ENCODE measurements at places on chromosomes 7 and 10.

- DNase-seq: no peak
These were observed 27.5 kb downstream of the PTPRE start for GRCh38 chr10:127934383-127934782.

GRCh38 chr7:41420421-41420820 is 282.5 kb downstream of the INHBA start:
- DNase-seq: no peak

- peak; percentile 53 for DNase-seq
These were observed 44.1 kb downstream of the SFTPD start for GRCh38 chr10:79904671-79905321.

DNA sequence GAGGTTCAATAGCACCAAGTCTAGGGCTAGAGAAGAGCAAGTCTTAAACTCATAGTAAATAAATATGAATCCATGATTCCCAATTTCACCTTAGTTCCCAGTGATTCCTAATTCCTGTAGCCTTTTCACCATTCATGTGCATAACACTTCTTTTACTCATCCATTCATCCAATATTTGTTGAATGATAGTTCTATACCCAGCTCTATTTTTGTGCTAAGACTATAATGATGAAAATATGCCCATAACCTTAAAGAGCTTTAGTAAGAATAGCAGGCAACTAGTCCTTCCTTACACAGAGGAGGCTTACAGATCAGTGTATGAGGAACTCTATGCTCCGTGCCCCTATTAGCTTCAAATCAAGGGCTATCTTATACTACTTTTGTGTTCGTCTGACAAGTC is 280.2 kb upstream of the CHRM2 start:
- no peak for DNase-seq

GRCh38 chr7:90187507-90188050 is 24.0 kb upstream of the STEAP2 start:
- DNase-seq: no peak

GRCh38 chr7:100604976-100605911 is 3.1 kb downstream of the PCOLCE start:
- DNase-seq: no peak

- no peak for DNase-seq
These were observed 37.4 kb upstream of the MEOX2 start for GRCh38 chr7:15723841-15724240.

- no peak for DNase-seq
These were observed 33.7 kb downstream of the ZNF775 start for GRCh38 chr7:150412518-150413488.

DNA sequence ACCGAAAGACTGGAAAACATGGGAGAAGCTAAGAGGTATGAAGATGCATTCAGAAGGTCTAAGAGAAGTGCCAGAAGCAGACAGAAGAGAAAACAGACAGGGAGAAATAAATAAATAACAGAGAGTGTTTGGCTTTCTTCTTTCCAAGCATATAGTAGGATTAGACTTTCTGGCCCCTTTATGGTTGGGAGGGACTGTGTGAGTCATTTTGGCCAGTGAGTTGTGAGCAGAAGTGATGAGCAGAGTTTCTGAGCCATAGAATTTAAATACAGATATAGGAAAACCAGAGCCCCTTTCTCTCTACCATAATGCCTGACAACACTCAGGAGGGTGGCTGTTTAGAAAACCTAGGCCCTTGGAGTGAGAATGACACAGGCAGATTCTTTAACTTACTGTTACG is 171.0 kb downstream of the PPP1R17 start:
- no peak for DNase-seq

DNA sequence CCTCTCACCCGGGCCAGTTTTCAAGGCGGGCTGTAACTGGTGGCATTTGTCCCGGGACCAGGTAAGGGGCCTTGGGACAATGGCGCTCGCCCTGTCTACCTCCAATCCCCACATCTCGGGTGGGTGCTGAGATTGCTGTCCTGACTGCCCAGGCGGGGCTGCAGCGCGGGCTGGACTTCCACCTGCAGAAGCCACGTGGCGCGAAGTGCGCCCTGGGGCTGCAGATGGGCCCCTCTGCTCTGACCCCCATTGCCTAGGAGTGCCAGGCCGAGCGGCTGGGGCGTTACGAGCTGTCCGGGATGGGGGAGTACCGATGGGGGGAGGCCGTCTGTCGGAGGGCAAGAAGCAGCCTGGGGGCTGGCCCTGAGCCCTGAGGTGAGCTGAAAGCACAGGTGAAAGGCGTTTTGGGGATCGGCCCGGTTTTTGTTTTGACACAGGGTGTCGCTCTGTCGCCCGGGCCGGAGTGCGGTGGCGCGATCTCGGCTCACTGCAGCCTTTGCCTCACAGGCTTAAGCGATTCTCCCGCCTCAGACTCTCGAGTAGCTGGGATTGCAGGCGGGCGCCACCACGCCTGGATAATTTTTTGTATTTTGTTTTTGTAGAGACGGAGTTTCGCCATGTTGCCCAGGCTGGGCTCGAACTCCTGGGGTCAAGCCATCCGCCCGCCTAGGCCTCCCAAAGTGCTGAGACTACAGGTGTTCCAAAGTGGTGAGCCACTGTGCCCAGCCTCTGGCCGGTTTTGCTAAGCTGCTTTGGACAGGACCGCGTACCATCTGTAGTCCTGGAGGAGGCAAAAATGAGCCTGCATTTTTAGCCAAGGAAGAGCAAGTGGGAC is at the start of gene SFXN2:
SFXN2 (plus strand) TSS at position 16 of the 835 bp plus-strand sequence. CDS start 12,001 bp downstream, outside the sequence.
- no peak for DNase-seq

DNA sequence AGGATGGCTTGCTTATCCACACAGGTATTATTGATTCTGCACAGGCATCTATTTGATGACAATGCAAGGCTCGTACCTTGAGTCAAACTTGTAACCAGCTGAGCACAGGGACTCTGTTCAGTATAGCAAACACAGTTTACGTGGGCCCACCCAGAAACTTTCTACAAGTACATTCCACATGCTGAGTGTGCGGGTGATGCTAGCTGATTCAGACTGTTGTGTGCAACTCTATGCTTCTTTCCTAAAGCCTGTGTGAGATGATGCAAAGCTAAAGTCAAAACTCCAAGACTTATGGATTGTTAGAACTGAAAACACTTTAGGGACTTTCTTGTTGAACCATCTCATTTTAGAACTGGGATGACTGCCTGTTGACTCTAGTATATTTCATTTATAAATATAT is 21.5 kb upstream of the CALD1 start:
- no peak for DNase-seq

DNA sequence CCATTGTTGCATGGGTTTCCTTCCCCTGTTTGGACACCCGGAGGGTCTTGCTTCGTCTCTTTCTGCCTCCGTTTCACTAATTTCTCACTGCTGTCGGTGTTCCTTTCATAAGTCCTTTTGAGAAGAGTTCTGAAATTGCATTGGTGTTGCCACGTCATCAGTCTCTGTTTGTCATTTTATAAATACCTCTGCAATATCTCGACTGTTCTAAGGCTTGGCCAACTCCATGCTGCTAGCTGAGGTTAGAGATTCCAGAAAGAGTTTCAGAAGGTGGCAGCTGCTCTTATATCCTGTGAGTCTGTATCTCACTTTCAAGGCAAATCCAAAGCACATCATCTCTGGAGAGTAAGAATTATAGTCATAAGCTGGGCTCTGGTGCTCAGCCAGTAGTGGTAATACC is 148.0 kb upstream of the INSYN2A start:
- no peak for DNase-seq

DNA sequence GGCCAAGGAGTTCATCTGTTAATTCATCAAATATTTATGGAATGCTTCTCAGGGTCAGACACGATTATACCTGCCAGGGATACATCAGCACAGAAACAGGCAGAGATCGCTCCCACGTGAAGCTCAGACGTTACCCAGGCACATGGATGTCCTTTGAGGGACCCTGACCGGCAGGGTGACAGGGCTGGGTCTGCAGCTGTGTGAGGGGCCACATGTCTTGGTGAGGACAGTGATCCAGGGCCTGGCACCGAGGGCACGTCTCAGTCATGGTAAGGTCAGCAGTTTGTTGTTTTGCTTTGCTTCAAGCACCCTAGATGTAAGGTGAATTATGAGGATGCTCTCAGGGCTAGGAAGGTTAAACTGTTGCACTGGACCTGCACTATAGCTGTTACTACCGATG is 227.9 kb downstream of the WDR37 start:
- DNase-seq: no peak

DNA sequence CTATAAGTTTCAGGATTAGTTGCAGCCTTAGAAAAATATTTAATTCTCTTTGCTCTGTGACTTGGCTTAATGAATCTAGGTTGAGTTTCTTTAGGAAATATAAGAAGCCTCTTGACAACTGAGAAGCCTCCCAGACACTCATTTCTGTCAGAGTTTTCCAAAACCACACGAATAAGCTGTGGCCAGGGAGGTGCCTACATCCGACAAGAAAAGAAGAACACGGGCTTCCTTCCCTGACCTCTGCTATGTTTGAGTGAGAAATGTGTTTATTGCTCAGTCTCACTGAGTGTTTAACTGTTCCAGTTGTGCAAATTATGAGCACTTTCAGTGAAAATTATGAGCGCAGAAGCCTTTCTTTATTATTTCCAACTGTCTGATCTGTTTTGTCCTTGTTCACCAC is 105.0 kb downstream of the TRIL start:
- DNase-seq: no peak

DNA sequence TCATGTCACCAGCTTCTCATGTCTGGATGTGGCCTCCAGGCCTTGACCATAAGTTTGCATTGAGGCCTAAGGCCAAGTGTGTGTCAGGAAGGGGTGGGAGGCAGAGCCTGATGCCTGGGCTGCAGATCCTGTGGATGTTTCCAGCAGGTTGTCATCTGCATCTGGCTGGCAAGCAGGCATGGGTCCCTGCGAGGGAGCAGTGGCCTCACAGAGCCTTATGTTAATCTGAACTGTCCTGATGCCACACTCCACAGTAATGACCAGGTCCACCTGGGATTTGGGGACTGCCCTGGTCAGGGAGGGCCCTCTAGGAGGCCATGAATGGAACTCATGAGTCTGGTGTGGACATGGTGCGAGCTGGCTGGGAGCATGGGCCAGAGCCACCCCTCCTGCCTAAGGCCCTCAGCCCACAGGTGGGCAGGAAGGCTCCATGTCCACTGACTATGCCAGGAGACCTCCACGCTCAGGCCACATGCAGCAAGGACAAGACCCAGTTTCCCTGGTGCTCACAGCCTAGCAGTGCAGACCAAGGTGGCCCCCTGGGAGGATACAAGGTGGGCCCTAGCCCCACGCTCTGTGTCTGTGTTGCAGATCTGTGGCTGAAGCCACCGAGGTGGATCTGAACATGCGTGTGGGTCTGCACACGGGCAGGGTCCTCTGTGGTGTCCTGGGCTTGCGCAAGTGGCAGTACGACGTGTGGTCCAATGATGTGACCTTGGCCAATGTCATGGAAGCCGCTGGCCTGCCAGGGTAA is 83.1 kb downstream of the ADCY1 start:
- no peak for DNase-seq

DNA sequence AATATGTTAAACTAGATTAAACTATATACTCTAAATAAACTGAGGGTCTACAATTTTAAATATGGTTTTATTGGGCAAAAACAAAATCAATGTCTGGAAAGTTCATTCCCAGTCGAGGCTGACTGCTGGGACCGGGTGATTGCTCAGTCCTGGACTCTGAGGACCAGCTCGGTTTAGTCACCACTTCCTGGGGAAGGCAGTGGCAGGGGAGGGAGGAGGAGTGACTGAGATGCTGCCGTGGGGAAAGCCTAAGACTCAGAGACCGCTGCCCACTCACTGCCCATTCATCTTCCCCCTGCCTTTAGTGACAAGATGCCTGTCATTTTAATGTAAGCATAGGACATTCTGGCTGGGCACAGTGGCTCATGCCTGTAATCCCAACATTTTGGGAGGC is 29.0 kb downstream of the ATOH7 start:
- peak; percentile 10 for DNase-seq

GRCh38 chr10:59898125-59898835 is 8.1 kb downstream of the CCDC6 start:
- DNase-seq: no peak

DNA sequence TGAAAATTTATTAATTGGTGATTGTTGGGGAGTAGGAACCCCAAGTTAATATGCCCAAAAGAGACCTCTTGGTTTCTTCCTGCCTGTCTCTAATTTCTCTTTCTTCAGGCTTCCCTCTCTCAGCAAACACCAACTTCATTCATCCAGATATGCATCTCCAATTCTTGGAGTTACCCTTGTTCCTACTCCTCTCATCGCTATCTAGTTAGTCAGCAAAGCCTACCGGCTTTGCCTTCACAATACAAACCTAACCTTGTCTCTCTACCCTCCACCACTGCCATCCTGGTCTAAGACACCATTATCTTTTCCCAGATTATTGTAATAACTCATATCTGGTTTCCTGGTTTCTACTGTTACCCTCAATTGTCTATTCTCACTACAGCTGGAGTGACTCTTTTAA is 47.9 kb downstream of the MRPL32 start:
- DNase-seq: no peak

GRCh38 chr7:70937424-70937823 is 194.5 kb upstream of the GALNT17 start:
- no peak for DNase-seq

- no peak for DNase-seq
These were observed 255.8 kb upstream of the CNTNAP2 start for GRCh38 chr7:145860809-145861208.
